ENCODE measurements at places on chromosomes 6 and 20.

DNA sequence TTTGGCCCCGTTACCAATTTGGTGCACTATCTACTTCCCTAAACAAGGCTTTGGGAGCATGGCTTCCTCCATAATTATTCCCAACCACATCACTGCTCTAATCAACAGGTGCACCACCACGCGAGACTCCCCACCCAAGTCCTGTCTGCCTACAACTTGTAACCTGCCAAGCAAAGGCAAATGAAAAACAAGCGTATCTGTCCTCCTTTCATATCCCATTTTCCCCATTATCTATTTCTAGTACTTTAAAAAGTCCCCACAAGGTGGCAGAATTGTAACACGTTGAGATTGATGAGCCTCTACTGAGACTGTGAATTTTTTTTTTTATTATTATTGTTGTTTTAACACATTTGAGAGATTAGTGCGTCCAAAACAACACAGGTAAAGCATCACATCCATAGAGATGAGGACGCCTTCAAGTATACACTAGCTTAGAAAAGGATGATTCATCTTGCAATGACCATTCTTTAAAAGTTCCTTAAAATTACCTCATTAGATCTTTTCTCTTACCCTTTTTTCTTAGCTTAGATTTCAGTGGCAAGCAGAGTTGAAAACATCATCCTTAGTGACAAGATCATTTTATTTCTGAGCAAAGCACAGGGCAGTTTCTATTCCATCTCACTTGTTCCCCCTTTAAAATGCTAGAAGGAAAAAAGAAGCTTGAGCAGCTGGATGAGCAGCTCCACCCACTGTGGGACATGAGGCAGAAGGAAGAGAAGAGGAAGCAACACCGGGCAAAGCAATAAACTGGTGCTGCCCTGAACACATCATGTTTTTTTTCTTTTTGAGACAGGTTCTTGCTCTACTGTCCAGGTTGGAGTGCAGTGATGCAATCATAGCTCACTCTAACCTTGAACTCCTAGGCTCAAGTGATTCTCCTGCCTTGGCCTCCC is 210.8 kb downstream of the ARHGAP18 start:
- DNase-seq = no peak

DNA sequence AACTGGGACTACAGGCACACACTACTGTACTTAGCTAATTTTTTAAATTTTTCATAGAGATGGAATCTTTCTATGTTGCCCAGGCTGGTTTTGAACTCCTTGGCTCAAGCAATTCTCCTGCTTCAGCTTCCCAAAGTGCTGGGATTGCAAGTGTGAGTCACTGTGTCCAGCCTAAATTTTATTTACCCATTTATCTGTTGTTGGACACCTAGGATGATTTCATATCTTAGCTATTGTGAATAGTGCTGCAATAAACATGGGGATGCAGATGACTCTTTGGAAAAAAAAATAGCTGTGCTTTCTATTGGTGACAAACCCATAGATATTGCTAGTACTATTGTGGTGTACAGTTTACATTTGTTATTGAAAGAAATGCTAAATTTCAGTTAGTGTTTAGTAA is 19.6 kb upstream of the SYNCRIP start:
- no peak for DNase-seq

DNA sequence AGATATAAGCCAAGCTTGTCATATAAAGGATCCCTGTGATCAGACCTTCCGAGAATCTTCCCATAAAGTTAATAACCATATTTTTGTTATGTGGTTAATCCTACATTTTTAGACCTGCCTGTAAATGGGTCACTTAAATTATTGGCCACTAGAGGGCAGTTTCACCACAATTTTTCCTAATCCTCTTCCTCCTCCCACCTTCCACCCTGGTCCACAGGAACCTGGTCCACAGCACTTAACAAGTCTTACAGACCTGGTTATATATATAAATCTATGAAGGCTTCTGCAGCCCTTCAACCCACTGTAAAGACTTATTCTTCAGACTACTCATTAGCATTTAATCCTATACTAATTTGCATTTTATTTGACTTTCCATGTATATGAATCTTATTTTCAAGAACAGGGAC is 28.3 kb downstream of the MRS2 start:
- no peak for DNase-seq

DNA sequence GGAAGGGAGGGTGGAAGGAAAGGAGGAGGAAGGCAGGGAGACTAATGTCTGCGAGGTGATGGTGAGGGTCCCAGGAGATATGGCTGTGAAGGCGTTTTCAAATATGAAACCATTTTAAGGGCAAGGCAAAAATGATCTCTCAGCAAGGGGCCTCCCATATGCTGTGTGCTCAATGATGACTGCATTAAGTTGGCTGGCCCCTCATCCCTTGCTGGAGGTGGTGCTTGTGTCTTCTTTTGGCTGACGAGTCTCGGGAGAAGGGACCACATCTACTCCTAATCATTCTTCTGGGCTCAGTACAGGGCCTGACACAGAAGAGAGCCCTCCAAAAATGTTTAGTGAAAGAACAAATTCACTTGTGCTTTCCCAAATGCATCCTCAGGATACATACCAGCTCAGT is 23.0 kb upstream of the MRPS18A start:
- no peak for DNase-seq

All from stimulated activated CD4-positive, alpha-beta T cell treated with anti-CD3 and anti-CD28 coated beads, Interleukin-1b, Interleukin-23, amount 100 ng/mL, for 1 hour (primary cell).